ENCODE measurements at places on chromosomes 1 and 21.

DNA sequence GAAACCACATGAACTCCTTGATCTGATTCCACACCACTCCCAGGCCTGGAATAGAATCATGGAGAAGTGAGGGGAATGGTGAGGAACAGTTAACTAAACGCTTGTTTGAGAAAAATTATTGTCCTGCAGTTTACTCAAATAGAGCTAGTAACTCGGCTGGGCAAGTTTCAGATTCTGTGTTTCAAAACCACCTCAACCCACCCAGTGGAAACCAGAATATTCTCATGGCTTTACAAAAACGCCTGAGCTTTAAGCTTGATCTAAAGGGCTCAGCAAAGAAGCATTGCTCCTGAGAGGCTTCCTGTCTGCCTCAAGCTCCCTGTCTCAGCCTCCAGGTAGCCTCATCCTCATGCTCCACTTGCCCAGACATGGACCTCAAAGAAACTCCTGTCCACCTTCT is 16.6 kb downstream of the TCHHL1 start:
- DNase-seq, result no peak

DNA sequence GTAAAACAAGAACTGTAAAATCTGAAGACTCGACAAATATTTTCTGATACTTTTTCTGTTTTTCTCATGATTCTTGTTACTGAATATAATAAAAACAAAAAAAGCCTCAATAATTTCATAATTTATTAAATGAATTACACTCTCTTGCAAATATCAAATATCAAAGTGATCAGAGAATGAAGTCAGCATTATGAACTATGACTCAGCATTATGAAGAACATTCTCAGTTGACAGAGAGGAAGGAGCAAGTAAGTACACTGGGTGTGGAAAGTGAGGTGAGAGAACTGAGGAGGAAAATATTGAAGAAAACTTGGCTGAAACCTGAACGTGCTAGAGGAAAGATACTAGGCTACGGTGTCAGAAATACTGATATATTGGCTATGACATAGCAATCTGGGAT is 529.5 kb downstream of the KCNT2 start:
- DNase-seq, result no peak

- no peak for DNase-seq
These were observed 29.3 kb downstream of the SOD1 start for GRCh38 chr21:31688603-31689368.

DNA sequence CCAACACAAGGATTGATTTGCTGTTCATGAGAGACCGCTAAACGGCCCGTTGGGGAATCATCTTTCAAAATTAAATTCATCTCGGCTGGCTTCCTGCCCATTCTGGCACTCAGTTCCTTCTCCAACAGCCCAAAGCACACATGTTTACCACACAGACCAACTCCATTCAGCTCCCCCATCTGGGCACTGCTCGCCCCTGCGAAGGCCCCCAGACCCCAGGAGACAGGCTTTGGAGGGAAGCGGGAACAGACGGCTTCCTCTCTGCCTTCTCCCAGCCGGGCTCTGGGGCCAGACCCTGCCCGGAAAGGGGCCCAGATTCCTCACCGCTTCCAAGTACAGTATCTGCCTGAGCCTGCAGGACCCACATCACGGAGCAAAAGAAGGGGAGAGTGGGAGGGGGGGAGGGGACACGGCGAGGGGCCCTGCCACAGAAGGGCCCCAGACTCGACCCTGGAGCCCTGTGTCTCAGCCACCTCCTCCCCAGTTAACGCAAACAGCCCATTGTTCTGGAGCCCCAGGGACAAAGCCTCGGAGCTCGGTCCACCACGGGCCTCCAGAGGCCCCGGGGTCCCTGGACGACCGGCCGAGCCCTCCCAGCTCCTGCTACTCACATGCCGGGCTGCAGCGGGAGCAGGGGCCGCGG is 660 bp downstream of the MEGF6 start:
- DNase-seq, result no peak

Measured in endothelial cell (in vitro differentiated cells).